NCI-H2081 (cell line): ENCODE measurements at places on chromosomes 2 and 18.

DNA sequence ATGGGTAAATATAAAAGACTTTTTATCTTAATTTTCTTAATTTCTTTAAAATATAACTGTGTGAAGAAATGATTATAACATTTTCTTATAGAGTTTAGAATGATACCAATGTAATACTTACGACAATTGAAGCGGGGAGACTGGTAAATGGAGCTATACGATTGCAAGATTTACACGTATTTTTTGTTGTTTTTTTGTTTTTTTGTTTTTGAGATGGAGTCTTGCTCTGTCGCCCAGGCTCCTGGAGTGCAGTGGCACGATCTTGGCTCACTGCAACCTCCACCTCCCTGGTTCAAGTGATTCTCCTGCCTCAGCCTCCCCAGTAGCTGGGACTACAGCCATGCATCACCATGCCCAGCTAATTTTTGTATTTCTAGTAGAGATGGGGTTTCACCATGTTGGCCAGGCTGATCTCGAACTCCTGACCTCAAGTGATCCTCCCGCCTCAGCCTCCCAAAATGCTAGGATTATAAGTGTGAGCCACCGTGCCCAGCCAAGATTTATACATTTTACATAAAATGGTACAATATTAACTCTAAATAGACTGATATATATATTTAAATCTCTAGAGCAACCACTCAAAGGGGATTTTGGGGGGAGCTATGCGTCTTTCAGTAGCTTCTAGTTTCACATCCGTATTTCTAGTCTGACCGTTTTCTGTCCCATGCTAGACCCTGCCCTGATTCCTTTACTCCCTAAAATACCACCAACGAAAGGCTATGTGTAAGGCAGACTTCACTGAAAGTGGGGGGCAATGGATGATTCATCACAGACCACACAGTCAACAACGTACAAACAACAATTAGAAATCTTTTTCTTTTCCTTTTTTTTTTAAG is 28.2 kb upstream of the ATG16L1 start:
- DNase-seq, result no peak

DNA sequence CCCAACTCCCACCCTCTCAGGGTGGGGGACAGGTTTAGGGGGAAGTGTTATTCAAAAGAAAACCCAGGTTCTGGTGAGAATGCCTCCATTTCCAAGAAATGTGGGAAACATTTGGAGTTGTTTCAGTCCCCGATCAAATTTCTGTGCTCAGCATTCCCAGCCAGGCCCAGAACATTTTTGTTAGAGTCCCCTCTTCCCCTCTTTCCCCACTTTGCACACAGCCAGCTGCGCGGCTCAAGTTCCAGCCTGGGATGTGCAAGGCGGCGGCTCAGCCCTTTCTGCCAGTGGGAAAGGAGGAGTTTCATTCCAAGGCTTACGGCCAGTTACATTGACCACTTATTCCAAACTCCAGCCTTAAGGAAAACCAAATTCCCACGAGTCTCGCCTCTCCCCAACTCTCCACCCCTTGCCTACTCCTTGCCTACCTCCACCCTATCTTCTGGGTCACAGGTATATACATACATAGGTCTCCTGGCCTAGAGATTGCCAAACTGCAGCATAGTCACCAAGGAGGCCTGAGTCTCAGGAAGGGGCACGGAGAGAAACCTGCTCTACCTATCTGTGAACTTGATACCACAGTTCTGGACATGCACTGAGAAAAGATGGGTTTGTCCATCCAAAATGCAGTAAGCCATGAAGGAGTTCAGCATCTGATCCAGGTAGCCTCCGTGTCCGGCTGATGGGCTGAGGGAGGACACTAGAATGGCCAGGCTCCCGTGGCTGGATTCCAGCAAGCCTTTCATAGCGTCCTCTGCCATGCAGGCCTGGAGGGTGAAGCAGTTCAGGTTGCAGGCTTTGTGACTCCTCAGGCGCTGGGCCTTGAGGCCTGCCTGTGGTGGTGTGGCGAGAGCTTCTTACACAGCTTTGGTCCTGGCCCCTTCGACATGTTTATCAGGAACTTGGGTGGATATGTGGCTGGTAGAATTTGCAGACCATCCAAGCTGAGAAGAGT is 154.5 kb downstream of the ZFP36L2 start:
- no peak for DNase-seq

DNA sequence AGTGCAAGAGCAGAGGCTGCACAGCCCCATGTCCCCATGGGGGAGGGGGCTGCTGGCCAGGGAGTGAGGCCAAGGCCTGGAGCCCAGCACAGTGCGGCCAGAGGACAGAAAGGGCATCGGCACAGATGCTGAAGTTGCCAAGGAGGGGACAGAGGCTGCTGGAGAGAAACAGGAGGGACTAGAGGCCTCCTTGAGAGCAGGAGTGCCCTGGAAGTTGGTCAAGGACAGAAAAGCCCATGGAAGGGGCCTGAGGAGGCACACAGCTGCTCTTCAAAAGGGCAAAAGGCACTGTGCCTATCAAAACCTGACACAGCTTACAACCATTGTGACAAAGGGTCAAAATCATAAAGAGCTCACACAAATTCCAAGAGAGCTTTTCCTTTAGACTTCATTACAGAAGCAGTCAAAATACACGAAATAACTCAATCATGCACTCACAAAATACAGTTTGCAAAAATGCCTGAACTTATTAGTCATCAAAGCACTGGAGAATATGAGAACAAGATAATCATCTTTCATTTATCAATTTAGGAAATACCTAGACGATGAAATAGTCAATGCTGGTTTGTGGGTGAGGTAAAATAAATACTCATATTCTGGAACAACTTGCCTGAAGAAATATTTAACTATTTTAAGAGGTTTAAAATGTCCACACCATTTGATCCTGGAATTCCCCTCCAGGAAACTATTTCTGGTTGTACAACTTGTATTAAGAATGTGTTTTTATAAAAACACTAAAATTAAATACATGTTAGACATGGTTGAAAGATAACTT is 79.6 kb downstream of the USP40 start:
- DNase-seq, result no peak

- no peak for DNase-seq
These were observed 16.1 kb upstream of the ALLC start for GRCh38 chr2:3641841-3642421.

- DNase-seq, result no peak
These were observed 57.7 kb downstream of the BIN1 start for GRCh38 chr2:127048969-127049897.

DNA sequence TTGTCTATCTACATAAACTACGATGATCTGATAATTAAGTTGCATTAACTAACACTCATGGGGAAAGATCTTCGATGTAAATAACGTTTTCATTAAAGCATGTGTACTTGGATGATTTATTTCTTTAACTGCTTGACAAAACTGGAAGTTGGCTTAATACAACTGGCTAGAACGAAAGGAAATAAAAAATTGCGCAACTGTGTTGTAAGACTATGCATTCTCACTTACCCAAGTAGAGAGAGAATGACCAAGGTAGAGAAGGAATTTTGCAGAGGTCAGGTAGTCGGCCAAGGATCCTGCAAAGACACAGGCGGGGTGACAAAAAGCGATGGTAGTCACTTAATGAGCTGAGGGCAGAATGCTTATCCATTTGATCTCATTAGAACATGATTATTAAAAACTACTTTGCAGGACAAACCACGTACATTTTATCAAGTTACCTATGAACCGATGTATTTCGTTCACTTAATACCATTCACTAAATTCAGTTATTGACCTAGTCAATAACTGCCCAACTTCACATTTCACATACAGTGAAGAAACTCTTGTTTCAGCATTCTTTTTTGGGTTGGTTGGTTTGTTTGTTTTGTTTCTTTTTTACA is 900 bp downstream of the SLC40A1 start:
- DNase-seq, result no peak

GRCh38 chr2:120404274-120404673 is 58.3 kb downstream of the INHBB start:
- no peak for DNase-seq

DNA sequence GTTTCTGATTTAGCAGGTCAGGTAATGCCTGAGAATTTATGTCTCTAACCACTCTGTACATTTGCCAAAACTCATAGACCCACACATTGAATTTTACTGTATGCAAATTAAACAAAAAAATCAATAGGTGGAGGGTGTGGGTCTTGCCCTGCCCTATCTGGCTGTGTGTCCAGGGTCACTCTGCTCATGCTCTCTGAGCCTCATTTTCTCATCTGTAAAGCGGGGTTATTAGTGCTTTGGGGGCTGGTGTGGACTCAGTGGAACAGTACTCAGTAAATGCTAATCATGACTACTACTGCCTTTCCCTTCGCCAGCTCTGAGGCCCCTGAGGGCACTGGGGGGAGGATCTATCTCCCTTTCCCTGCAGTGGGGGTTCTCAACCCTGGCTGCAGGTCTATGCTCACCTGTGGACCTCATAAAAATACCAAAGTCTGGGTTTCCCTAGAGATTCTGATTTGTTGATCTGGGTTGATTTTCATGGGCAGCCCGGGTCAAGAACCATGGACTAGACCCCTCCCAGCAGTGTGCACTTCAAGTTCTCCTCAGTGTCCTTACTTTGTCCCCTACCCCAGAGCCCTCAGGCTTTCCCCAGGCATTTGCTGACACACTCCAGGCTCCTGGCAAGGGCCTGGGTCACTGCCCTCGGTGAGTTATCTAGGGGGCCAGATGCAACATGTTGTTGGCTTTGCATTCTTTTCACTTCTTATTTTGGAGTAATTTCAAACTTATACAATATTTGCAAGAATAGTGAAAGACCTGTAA is 27.5 kb downstream of the MTHFD2 start:
- no peak for DNase-seq

DNA sequence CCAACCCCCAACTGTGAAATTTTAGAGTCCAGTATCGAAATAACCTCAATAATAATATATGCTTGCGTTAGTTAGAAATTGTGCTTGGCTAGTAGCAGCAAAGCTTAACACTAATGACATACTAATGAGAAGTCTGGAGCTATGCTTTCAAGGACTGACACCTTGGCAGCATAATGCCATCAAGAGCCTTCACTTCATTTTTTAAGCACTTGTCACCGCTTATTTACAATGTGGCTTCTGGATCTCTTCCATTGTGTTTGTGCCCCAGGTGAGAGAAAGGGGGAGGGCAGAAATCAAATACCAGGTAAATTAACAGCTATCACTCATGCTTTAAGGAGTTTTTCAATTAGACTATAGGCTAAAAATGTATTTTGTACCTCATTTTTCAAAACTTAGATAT is 101.5 kb downstream of the CDH7 start:
- no peak for DNase-seq

DNA sequence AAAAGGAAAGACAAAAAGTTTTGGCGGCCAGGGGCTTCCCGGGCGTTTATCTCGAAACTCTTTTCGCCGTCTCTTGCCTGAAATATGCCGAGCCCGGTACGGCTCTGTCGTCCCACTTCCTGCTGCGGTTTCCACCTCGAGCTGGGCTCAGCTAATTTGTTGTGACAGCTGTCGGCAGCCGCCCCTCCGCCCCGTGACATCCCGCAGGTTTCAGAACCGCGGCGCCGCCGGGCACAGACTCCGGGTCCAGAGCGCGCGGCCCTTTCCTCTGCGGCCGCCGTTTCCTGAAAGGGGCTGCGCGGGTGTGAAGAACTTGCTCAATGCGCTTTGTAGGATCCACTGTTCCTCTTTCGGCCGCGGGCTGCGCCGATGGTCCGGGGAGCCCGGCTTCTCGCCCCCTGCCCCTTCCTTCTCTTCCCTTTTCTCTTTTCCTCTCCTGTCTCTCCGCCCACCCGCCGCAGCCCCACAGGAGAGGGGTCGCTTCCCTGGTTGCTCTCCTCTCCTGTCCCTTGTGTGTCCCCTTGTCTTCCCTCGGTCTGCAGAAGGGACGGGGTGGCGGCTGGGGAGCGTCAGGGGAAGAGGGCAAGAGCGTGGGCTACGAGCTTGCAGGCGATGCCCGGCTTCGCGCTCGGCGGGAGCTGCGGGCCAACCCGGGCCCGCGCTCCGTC is 648 bp downstream of the ARID5A start:
- peak; percentile 48 for DNase-seq

DNA sequence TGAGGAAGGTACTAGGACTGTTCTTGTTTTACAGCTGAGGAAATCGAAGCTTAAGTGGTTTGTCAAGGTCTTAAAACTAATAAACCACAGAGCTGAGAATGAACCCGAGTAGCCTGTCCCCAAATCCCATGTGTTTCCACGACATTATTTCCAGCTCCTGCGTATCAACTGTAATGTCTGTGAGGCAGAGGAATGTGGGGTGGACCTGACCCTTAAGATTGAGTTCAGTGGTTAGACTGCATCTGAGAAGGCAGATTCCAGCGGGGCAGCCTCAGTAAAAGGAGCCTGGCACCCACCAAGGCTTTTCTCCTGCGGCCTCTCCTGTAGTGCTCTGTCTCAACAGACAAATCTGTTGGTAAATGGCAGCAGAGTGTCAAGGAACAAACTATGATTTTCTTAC is 81.9 kb upstream of the TMEM178A start:
- no peak for DNase-seq

- DNase-seq, result peak; percentile 24
These were observed 2.9 kb upstream of the ATOH8 start for GRCh38 chr2:85750587-85751575.
